ENCODE measurements at places on chromosomes 7 and 10.

DNA sequence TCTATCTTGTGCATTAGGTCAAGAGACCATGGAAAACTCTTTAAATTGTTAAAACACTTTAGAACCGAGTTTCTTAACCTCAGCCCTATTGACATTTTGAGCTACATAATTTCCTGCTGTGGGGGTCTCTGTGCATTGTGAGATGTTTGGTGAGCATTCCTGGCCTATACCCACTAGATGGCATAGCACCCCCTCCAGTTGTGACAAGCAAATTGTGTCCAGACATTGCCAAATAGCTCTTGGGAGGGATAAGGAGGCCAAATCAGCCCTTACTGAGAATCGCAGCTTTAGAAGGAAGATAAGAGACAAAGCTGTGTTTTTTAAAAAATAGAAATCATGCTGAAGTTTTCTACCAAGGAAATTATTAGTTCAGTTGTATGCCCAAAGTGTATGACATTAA is 1158.5 kb upstream of the C7orf33 start:
- DNase-seq, result peak; percentile 39

DNA sequence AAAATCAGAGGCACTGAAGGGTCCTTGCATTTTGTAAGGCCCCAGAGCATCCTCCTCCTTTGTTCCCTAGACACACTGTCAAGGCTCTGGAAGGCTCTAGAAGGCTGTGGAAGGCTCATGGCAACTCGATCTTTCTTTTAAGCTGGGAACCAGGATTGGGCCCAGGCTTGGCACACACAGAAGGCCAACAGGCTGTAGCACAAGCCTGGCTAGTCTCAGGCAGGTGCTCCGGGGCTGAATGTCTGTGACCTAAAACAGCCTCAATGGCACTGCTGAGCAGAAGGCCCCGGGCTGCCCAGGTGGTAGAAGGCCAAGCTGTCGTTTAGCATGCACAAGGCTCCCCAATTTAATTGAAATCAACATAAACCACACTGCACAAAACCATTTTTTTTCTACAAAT is 55.7 kb downstream of the PRKAG2 start:
- DNase-seq, result no peak

DNA sequence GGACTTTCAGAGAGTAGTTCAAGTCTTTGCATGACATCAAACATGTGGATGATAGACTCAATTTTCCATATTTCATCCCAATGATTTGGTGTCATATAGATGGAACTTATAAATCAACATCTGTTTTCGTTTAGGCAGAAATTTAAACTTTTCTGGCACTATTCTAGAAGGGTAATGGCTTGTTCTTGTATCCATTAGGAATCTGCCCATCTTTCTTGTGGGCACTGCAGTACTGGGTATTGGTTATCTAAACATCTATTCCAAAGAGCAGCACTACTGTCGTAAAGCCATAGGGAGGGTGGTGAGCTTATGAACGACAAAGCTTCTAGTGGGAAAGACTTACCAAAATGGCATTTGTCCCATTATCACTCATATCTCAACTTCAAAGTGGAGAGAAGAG is 273.5 kb downstream of the TWIST1 start:
- DNase-seq, result no peak

DNA sequence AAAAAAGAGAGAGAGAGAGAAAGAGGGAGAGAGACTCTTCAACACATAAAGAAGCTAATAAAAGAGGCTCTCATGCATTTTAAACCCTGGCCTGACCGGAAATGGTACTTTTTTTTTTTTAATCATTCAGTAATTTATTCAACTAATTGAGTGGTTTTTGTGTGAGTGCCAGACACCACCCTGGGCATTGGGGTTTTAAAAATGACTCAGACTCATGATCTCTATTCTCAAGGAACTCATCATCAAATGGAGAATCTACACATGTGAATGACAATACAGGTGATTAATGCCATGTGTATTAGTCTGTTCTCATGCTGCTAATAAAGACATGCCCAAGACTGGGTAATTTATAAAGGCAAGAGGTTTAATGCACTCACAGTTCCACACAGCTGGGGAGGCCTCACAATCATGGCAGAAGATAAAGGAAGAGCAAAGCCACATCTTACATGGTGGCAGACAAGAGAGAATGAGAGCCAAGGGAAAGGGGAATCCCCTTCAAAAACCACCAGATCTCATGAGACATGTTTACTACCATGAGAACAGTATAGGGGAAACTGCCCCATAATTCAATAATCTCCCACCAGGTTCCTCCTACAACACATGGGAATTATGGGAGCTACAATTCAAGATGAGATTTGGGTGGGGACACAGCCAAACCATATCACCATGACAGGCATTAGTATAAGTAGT is 158.5 kb upstream of the AUTS2 start:
- no peak for DNase-seq

DNA sequence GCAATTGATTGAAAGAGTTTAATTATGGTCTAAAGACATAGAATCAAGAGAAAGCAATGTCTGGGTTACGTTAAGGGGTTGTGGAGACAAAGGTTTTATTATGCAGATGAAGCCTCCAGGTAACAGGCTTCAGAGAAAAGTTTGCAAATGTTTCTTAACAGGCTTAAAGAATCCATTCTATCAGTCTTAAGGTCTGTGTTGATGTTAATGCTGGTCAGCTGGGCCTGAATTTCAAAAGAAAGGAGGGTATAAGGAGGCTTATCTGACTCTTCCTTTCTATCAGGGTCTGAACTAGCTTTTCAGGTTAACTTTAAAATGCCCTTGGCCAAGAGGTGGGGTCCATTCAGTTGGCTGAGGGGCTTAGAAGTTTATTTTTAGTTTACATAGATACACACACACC is 1004.5 kb upstream of the C7orf33 start:
- DNase-seq, result no peak

DNA sequence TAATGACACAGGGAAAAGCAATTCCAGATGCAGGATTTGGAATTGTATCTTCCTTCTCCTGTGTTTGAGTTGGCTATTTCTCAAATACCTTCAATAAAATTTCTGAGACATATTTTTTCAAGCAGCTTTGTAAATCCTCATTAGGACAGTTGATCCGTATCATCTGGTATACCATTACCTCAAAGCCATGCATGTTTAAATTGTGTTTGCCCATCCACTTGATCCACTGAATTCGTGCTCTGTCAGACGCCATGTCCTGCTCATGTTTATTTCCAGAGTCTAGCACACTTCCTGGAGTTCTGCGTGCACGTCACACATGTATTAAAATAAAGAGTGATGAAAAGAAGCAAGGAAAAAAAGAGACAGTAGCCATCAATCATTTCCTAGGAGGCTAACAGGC is 141.8 kb upstream of the CDC14C start:
- DNase-seq, result no peak

GRCh38 chr7:108511939-108512338 is 14.0 kb downstream of the PNPLA8 start:
- DNase-seq, result no peak

DNA sequence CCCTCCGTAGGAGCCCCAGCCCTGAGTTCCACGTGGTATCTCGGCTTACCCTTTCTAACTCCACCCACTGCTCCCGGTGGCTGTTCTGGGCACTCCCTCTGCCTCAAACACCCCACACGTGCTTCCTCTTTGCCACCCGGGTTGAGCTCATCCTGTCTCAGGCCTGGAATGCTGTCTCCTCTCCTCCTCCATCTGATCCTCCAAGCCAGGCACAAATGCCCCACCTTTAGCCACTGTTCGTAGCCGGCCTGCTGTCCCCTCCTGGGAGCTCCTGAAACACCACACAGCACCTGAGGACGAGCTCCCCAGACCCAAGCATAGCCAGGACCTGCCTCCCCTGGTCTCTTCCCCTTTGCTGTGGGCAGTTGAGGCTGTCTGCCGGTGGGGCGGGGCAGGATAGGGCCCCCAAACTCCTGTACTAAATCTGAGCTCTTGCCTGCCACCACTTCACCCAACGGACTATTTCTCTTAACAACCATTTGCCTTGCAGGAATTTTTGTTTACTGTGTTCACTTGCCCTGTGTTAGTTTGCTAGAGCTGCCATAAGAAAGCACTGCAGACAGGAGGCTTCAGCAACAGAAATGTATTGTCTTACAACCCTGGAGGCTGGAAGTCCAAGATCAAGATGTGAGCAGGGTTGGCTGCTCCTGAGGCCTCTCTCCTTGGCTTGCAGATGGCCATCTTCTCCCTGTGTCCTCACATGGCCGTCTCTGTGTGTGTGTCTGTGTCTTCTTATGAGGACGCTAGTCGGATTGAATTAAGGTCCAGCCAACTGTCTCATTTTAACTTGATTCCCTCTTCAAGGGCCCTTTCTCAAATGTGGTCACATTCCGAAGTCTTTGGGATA is 58.3 kb upstream of the SHH start:
- no peak for DNase-seq

GRCh38 chr10:25753776-25754175 is 180.3 kb upstream of the MYO3A start:
- DNase-seq, result no peak

DNA sequence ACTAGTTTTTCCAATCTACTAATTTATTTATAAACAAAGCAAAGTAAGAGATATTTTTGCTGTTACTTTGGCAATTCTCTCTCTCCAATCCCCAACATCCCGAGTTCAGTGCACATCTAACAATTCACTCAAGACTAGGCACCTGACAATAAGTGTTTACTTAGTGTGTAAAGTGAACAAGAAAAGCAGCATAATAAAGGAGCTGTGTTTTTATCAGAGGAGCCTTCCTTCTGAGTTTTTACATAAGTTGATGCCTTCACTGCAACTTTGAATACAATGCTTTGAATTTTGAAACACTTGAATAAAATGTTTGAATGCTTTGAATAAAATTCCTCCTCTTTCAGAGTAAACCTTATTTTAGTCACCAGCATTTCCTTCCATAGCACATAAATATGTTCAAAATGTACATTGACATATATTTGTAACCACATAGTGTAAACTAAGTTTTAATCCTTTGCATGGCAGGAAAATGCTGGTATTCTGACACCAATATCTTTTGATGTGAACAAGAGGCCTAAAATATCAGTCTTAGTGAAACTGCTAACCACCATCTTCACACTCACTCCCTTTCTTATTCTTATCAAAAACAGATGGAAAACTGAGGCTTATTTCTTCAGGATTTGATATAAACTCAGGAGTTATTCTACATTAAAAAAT is 11.4 kb downstream of the PDK4 start:
- no peak for DNase-seq

GRCh38 chr10:3530783-3531645 is 254.0 kb downstream of the KLF6 start:
- DNase-seq, result no peak

GRCh38 chr7:26925768-26926167 is 61.4 kb upstream of the SKAP2 start:
- no peak for DNase-seq

- DNase-seq, result no peak
These were observed 8.4 kb downstream of the PLXDC2 start for GRCh38 chr10:19824381-19825342.

DNA sequence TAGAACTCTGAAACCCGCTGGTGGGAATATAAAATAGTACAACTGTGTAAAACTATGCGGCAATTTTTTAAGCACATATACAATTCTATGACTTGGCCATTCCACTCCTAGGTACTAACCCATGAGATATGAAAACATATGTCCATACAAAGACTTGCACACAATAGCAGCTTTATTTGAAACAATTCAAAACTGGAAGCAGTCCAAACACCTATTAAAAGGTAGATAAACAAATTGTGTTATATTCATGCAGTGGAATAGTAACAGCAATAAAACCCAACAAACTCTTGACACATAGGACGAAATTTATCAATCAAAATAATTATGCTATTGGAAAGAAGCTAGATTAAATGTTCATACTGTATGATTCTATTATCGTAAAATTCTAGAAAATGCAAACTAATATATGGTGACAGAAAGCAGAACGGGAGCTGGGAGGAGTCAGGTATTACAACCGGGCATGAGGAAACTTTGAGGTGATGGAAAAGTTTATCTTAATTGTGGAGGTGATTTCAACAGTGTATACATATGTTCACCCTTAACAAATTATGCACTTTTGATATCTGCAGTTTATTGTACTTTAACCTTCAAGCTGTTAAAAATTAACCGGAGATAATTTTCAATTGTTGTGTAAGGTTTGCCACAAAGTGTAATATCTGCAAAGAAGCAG is 803 bp upstream of the STK31 start:
- no peak for DNase-seq

GRCh38 chr7:37208528-37208927 is 240.1 kb downstream of the ELMO1 start:
- peak; percentile 56 for DNase-seq

All from BE2C (cell line).